Left forelimb (tissue), 1 donor: ENCODE measurements at places on chromosomes 13 and 19.

- DNase-seq, result no peak
Measured at GRCh38 chr19:57269515-57270250, 10.6 kb upstream of the ZNF460 start.

DNA sequence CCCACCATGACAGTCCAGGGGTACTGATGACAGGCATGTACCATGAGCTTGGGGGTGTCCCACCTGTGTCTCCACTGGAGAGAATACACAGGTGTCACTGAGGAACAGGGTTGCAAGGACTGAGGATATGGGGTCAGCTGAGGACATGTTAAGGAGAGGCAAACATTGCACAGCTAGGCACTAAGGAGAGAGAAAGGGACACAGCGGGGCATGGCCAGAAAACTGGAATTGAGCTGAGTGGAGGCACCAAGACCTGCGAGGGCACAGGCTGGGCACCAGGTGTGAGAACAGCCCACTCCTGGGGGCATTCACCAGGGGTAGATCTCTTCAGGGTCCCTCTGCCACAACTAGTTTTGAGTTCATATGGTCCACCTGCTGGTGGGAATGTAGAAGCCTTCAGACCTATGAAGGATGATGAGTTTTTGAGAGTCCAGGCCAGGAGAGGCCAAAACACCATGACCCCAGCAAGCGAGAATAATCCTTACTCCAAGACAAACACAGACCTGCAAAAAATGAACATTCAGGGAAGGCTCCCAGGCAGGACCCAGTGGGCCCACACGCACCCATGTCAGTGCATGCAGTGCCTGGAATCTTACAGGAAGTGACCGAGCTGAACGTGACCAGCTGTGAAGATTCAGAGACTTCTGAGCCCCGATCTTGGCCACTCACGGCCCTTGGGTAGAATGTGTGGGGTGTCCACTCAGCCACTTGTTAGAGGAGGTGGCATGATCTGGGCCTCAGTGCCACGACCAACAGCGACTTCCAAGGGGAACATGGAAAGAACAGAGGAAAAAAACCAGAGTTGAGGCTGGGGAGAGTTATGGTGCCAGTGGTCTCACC is 1.4 kb upstream of the ZNF584 start:
- DNase-seq, result no peak

DNA sequence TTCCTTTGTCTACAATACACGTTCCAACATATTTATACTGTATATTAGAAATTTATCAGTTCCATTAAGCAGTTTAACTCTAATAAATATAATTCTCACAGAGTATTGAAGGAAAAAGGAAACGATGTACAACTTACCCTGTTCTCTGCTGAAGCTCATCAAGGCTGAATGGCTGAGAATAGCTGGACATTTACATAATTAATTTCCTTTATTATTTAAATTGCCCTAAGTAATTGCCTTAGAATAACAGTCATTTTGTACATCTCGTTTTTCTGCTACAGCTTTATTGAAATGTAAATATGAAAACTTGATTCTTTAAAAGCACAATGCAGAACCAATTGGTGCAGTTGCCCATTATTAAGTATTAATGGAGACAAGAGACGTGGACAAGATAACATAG is 648.3 kb upstream of the ATXN8OS start:
- no peak for DNase-seq

DNA sequence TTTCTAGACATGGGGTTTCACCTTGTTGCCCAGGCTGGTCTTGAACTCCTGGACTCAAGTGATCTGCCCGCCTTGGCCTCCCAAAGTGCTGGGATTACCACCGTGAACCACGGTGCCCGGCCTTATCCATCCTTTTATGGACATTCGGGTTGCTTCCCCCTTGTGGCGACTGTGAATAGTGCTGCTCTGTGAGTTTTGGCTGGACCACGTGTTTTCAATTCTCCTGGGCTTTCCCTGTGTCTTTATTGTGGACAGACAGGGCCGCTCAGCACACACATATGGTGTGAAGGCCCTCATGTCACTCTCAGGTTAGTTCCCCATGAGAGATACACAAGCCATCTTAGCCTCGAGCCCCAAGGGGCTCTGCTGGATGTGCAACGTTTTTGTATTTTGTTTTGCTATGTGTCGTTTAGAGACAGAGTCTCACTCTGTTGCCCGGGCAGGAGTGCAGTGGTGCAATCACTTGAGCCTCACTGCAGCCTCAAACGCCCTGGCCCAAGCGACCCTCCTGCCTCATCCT is 40.5 kb downstream of the MAU2 start:
- peak; percentile 78 for DNase-seq

DNA sequence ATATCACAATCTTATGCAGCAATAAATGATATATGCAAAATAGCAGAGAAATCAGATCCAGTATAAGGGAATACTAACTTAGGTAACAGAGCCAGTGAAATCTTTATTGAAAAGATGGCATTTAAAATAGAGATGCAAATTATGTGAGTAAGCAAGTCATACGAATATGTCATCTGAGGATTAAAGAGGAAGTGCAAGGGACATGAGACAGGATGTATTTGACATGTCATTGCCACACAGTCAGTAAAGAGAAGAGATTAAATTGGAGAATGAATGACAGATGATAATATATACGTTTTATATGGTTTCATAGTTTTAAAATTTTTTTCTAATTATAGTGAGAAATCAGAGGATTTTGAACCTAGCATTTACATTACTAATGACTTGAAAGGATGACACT is 426.4 kb downstream of the SLITRK5 start:
- no peak for DNase-seq

GRCh38 chr13:59744747-59745391 is 418.9 kb downstream of the DIAPH3 start:
- no peak for DNase-seq

GRCh38 chr13:102567857-102568256 is 28.9 kb upstream of the TPP2 start:
- DNase-seq, result no peak

DNA sequence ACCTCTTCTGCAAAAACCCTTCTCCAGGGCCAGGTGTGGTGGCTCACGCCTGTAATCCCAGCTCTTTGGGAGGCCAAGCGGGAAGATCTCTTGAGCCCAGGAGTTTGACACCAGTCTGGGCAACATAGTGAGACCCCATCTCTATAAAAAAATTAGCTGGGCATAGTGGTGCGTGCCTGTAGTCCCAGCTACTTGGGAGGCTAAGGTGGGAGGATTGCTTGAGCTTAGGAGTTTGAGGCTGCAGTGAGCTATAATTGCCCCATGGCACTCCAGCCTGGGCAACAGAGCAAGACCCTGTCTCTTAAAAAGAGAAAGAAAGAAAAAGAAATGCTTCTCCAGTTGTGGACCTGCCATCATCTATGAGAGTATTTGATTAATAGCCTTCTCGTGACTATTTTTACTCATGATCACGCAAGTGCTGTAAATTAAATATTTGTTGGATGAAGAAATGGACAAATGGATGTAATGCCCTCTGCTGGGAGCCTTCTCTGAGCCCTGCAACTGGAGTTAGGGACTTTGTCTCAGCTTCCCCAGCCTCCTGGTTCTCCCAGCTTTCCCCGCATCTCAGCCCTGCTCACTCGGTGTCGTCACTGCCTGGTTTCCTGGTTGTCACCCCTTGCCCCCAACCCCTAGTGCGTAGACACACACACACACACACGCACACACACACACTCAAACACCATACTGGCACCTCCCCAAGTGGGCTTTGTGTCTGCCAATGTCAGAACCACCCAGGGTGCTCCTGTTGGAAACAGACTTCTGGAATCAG is 12.2 kb downstream of the WIZ start:
- DNase-seq, result no peak

DNA sequence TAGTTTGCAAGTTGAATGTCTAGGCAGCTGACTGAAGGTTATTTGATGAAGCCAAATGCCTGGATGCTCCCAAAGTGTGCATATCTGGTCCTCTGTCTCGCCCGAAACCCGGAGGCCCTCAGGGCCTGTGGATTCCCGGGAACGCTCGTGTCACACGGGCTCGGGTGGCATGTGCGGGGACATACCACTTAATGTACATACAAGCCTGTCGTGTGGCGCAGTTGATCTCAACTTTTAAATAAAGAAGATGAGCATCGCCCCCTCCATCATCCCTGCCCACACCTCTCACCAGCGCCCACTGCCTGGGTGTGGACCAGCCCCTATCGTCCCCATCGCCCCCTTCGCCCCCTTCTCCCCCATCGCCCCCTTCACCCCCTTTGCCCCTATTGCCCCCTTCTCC is 33.9 kb downstream of the ATP11A start:
- DNase-seq, result no peak

GRCh38 chr13:90154311-90154960 is 1193.1 kb upstream of the MIR17HG start:
- DNase-seq, result no peak

- DNase-seq, result no peak
Measured at GRCh38 chr19:14916848-14917247, 24.4 kb upstream of the OR7C2 start.

DNA sequence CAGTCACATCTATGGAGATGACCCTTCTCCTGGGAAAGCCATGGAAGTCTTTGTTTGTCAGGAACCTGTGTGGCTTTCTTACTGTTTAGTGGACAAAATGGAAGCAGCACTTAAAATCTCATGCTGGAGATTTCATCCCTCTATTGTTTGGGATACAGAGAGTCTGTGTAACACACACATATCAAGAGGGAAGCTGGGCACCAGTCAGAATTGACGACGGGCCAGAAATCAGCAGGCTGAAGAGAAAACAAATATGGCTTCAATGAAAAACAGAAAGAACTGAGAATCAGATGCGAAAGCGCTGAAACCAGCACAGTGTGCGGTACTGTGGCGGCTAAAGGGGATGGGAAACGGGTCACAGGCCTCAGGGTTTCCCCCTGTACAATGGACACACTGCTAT is 72.2 kb upstream of the WASF3 start:
- no peak for DNase-seq
